Activated T-helper 1 cell treated with anti-CD3 and anti-CD28 coated beads, Interleukin-12 subunit alpha, Interleukin-12 subunit beta, Interleukin-2, Interleukin-4 antibody, amounts not matched to agents 30 ng/mL and 10 ng/mL and 1 ng/mL, durations not matched to agents 14 hours and 24 hours and 36 hours (primary cell): ENCODE measurements at places on chromosomes 2 and 18.
A peak's percentile ranks its signal among the peaks of the same experiment; 100 is the strongest.

DNA sequence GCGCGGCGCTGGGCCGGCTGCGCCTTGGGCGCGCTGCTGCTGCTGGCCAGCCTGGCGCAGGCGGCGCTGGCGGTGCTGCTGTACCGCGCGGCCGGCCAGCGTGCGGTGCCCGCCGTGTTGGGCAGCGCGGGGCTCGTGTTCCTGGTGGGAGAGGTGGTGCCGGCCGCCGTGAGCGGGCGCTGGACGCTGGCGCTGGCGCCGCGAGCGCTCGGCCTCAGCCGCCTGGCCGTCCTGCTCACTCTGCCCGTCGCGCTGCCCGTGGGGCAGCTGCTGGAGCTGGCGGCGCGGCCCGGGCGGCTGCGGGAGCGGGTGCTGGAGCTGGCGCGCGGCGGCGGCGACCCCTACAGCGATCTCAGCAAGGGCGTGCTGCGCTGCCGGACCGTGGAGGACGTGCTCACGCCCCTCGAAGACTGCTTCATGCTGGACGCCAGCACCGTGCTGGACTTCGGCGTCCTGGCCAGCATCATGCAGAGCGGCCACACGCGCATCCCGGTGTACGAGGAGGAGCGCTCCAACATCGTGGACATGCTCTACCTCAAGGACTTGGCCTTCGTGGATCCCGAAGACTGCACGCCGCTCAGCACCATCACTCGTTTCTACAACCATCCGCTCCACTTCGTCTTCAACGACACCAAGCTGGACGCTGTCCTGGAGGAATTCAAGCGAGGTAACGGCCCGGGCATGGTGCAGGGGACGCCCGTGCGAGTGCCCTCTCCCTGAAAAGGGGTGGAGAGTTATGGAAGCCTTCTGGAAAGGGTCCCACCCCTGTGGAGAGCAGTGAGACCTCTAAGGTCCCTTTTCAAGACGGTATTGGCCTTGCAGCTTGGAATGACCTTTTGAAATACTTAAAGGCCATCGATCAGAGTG, 1.0 kb downstream of the CNNM3 start:
- no peak for DNase-seq

- DNase-seq, result no peak
Measured at GRCh38 chr18:10020171-10020570, 106.4 kb downstream of the VAPA start.

GRCh38 chr2:96245609-96246390, 20.0 kb downstream of the TMEM127 start:
- DNase-seq, result no peak

- no peak for DNase-seq
Measured at GRCh38 chr2:143124445-143124844, 4.8 kb upstream of the ARHGAP15 start.

DNA sequence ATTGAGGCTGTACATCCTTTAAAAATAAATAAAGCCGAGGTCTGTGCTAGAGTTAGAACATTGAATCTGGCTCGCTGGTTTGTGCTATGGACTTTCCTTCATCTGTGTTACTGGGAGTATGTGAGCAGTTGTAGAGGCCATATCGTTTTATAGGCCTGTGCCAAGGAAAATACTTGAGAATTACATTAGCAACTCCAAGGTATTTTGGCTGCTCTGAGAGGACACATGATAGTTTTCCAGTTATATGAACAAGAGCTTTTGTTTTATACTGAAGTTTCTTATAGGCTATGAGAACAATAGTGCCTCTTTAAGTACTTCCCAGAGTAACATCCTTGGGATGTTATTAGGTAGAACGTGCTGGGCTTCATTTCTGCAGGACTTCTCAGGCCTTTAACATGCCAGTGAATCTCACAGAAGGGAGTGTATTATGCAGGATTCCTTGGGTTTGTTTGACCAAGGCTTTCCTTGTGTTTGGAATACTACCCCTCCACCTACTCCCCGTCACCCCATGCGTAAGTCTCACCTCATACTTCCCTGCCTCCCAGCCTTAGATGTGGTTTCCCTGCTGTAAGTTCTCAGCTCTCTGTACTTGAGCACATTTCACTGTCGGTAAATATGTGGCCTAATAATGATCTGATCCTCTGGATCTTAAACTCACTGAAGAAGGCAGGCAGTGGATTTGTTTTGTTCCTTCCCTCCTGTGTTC, 21.0 kb downstream of the TCF7L1 start:
- DNase-seq, result no peak

GRCh38 chr18:12885500-12885899, 1.5 kb upstream of the PTPN2 start:
- no peak for DNase-seq

DNA sequence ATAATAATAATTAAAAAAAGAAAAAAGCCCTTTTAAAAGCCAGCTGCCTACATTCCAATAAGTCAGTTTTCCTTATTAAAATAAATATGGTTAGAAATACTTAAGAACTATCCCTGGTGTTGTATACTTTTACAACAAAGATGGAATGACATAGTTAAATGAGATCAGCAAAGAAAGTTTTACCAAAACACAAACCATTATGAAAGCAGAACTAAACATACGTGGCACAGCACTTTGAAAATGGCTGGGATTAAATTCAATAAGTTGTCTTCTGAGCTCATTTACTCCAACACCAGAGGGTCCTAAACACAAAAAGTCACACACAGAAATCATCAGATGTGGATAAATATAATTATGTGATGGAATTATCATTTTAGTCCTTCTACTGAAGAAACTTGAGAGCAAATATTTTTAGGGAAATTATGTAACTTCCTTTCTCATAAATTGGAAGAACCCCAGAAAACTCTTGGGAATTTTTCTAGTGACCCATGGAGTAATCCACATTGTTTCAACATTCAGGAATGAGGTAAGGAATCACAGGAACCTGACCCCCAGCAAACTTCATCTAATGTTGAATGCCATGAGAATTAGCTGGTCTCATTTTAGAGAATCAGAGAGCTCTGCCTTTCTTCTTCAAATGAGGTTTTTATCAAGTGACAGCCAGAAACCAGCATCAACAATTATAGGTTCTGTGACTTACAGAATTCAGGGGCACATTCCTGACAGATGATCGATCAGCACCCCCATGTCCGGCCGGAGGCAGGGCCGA, 11.5 kb upstream of the TMEM237 start:
- no peak for DNase-seq

DNA sequence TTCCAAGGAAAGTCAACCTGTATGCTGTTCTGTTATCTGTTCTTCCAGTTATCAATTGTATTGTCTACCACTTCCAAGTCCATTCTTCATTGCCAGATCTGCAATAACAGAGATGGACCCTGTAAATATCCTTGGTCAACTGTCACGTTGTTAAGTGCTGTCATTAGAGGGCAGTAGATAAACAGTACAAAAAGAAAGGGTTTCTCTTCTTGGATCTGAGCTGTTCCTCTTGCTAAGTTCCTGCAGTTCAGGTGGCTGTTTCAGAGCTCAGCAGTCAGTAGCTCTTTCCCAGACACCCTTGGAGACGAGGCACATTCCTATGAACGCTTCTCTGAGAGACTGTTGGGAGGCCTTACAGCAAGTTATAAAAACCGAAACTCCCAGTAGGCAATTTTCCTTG, 957.1 kb upstream of the CHAC2 start:
- DNase-seq, result no peak

GRCh38 chr18:7877609-7878008, 310.5 kb downstream of the PTPRM start:
- no peak for DNase-seq

- DNase-seq, result no peak
Measured at GRCh38 chr2:218745559-218746469, 35.2 kb downstream of the TTLL4 start.

- no peak for DNase-seq
Measured at GRCh38 chr2:8569332-8569930, 112.4 kb upstream of the ID2 start.

DNA sequence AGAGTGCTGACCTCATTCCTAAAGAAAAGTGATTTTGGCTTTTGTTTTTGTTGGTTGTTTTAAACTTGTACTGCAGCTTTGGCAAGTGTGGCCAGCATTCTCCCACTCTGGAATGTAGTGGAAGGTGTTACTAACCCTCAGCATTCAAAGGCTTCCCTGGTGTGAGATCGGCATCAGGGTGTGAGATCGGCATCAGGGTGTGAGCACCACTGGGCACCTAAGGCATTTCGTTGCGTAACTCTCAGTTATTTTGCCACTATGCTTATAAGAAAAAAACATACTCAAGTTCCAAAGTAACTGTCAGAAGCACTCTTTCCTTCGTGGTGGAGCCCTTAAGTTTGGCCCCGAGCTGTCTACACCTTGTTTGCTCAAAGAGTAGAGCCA, 1.7 kb downstream of the CYBRD1 start:
- DNase-seq, result no peak

DNA sequence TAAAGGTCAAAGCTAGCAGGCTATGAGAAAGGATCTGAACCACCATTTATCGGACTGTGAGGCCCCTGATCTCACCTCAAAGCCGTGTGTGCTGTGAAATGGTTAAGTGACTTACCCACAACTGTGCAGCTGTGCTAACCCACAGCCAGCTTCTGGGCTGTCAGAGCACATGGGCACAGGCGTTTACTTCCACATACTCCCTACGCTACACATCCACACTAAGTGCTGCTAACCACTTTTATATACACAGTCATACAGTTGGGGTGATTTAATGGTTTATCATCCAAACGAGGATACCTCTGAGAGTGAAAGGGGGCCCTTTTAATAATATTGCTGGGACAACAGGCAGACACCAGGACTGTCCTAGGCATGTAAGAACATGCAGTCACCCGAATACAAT, 37.3 kb downstream of the CYRIA start:
- DNase-seq, result no peak

GRCh38 chr2:8575038-8575833, 106.6 kb upstream of the ID2 start:
- DNase-seq, result no peak

DNA sequence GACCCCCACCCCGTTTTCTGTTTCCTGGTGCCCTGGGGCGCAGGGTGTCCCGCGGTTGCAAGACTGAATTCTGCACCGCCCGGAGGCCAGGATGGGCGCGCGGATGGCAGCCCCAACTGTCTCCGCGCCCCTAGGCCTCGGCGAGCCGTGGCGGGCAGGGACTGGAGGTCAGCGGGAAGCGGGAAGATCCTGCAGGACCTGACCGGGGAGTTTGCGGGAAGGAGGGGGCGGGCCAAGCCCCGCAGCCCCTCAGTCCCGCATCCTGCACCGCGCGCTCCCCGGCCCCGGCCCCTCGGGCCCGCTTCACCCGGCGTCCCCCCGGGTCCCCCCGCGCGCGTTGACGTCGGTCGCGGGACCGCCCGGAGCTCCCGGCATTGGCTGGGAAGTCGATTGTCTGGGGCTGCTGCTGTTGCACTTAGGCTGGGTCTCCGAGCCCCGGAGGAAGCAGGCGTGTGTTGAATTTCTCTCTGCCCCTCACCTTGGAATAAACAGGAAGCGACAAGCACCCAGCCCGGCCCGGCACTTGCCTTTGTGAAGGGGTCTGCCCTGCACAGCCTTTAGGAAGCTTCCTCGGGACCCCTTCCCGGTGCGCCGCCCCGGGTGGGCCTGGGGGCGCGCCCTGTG, at the start of gene LDLRAD4:
LDLRAD4 (plus strand) TSS at position 393 of the 624 bp plus-strand sequence.
- DNase-seq, result peak; percentile 17

DNA sequence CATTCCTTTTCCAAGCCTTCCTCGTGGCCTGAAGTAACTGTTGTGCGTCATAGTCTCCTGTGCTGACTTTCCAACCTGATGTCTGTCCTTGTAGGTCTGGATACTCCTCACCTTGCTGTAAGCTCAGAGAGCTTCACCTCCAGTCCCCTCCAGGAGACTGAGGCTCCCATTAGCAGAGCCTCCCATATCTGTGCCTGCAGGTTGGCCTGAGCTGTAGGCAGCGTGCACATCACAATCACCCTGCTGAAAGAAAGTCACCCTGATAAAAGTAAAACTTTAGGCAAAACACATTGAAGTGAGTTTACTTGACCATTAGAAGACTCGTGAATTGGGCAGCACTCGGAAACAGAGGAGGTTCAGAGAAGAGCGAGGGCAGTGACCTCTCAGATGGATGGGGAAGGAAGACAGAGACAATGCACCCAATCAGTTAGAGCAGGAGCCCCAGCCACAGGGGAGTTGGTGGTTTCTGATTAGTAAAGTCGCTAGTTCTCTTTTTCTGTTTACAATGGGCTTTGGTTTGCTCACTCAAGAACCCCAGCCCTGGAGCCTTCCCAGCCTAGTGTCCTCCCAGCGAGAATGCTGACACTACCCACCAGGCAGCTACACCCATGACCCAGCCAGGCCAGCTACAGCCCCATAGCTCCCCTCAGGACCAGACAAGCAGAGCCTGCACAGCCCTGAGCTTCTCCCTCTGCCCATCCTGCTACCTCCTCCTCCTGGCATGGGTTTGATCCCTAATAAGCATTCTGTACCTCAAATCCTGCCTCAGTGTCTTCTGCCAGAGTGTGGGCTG, 12.1 kb upstream of the TPO start:
- DNase-seq, result no peak

DNA sequence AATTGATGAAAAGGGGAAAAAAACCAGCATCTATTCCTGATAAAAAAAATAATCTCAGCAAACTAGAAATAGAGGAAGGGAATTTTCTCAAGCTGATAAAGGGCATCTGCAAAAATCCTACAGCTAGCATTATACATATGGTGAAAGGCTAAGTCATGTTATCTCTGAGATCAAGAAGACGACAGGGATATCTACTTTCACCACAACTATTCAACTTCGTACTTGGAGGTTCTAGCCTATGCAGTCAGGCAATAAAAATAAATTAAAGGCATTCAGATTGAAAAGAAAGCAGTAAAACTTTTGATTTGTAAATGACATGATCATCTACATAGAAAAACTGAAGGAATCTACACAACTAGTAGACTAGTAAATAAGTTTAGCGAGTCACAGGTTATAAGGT, 58.2 kb downstream of the CAB39 start:
- DNase-seq, result no peak

DNA sequence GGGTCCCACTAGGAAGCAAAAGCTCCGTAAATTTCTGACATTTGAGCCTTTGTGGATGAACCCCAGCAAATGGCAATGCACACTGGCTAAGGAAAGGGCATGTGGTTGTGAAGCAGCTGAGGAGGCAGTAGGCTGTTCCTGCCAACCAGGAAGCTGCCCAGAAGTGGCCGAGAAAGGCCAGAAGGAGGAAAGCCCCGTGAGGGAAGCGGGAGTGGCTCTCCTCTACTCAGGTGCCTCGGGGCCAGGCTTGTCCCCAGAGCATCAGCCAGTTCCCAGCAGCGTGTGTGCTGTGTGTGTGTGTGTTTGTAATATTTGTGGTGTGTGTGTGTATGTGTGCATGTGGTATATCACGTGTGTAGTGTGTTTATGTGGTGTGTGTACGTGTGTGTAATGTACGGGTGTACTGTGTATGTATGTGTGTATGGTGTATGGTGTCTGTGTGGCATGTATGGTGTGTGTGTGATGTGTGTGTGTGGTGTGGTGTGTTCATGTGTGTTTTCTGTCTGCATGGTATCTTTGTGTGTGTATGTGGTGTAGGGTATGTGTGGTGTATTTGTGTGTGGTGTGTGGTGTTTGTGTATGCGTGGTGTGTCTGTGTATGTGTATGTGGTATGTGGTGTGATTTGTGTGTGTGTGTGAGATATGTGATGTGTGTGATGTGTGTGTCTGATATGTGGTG, 90.6 kb downstream of the APOB start:
- no peak for DNase-seq
